ENCODE measurements at places on chromosomes 16 and 17. TPM values are rescaled to one million over a fixed set of nuclear protein-coding genes. Genes with fewer than 3 reads are reported as not detected.

C17orf100 gene
- 2.2 TPM for total RNA-seq

CFAP97D1 gene
- 0.10 TPM for total RNA-seq

KRTAP1-5 gene
- not detected for total RNA-seq

TCAP gene
- total RNA-seq = 1.6 TPM

PKMYT1 gene
- 7.2 TPM for total RNA-seq

TMIGD1 gene
- total RNA-seq = not detected

CIITA gene
- total RNA-seq = 4.2 TPM

- no peak overlapping the region for H3K27ac ChIP-seq
- no peak overlapping the region for H3K4me3 ChIP-seq
- no peak for DNase-seq
- peaks cover 35% of the 10 kb centered on the region for H3K36me3 ChIP-seq
- no peaks in the 10 kb centered on the region for H3K27me3 ChIP-seq
Observed at GRCh38 chr17:16046966-16047365, 47.3 kb downstream of the TTC19 start.

GRCh38 chr17:742147-742793 lies 9.8 kb downstream of the GEMIN4 start:
- no peaks in the 10 kb centered on the region for H3K4me1 ChIP-seq
- H3K4me3 ChIP-seq = no peak overlapping the region
- H3K36me3 ChIP-seq = peaks cover 84% of the 10 kb centered on the region
- no peak overlapping the region for H3K27ac ChIP-seq

GRCh38 chr16:86714166-86714565 lies 135.8 kb downstream of the FOXL1 start:
- peaks cover 4% of the 10 kb centered on the region for H3K27me3 ChIP-seq
- peaks cover 14% of the 10 kb centered on the region for H3K4me1 ChIP-seq
- no peak overlapping the region for H3K4me3 ChIP-seq
- DNase-seq = no peak
- no peak overlapping the region for H3K27ac ChIP-seq

DNA sequence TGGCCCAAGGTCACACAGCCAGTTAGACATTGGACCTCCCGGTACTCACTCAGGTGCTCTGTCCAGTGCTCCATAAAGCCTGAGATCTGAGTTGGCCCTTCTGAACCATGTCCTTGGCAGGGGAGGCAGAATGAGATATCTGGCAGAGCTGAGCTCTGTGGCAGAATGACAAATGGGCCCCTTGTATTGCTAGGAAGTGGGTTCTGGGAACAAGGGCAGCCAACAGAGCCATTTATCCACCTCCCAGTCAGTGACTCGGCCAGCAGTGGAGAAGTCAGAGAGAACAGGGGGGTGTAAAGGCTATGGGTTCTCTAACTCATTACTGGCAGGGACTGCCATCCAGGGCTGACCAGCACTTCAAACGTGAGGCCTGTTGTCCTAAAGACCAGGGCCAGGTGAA lies 117.1 kb upstream of the NLRP1 start:
- H3K36me3 ChIP-seq = no peaks in the 10 kb centered on the region
- DNase-seq = no peak
- H3K27ac ChIP-seq = no peak overlapping the region
- no peak overlapping the region for H3K4me3 ChIP-seq

GRCh38 chr17:64032081-64032480 lies 11.6 kb upstream of the ICAM2 start:
- H3K36me3 ChIP-seq = no peaks in the 10 kb centered on the region
- no peak for DNase-seq
- no peak overlapping the region for H3K4me3 ChIP-seq
- H3K4me1 ChIP-seq = no peaks in the 10 kb centered on the region
- H3K27me3 ChIP-seq = no peaks in the 10 kb centered on the region
- H3K27ac ChIP-seq = no peak overlapping the region

DNA sequence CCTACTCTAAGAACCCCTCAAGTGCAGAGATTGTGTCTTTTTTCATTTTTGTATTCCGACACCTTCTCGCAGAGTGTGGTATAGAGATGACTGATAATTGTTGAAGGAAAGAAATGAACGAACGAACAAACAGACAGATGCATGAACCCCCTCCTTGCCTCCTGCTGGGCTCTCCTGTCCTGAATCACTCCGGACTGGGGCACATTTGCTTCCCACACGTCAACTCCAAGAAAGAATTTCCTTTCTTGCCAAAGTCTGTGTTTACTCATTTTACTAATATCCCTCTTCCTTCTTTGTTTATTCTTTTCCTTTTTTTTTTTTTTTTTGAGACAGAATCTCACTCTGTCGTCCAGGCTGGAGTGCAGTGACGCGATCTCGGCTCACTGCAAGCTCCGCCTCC lies 37.5 kb upstream of the BHLHA9 start:
- H3K27me3 ChIP-seq = peaks cover 32% of the 10 kb centered on the region
- H3K4me3 ChIP-seq = no peak overlapping the region
- no peaks in the 10 kb centered on the region for H3K36me3 ChIP-seq
- peaks cover 16% of the 10 kb centered on the region for H3K4me1 ChIP-seq
- no peak for DNase-seq
- H3K27ac ChIP-seq = no peak overlapping the region

- no peak for DNase-seq
- H3K4me3 ChIP-seq = no peak overlapping the region
- peaks cover 39% of the 10 kb centered on the region for H3K36me3 ChIP-seq
- H3K27me3 ChIP-seq = no peaks in the 10 kb centered on the region
Observed at GRCh38 chr17:47837401-47838039, 3.6 kb downstream of the SCRN2 start.

GRCh38 chr17:55090079-55090492 lies 121.5 kb downstream of the STXBP4 start:
- no peak for DNase-seq
- H3K36me3 ChIP-seq = no peaks in the 10 kb centered on the region
- no peaks in the 10 kb centered on the region for H3K27me3 ChIP-seq
- no peaks in the 10 kb centered on the region for H3K4me1 ChIP-seq
- H3K27ac ChIP-seq = no peak overlapping the region

- H3K4me3 ChIP-seq = no peak overlapping the region
- no peak overlapping the region for H3K27ac ChIP-seq
- H3K27me3 ChIP-seq = no peaks in the 10 kb centered on the region
- DNase-seq = no peak
- peaks cover 28% of the 10 kb centered on the region for H3K4me1 ChIP-seq
Observed at GRCh38 chr17:82560252-82560642, 40.7 kb downstream of the FOXK2 start.

DNA sequence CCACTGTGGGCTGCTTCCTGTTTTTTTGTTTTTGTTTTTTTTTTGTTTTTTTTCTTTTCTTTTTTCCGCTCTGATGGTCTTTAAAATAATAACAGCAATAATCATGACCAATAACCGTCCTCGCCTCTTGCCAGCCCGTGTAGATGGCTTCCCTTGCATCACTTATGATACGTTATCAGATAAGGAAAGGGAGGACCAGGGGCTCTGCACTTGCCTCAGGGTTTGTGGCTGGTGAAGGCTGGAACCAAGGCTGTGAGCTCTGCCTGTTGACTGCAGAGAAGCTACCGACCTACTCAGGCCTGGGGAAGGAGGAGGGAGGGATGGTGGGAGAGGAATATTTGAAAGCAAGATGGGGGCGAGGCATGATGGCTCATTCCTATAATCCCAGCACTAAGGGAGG lies 114.0 kb upstream of the SDK2 start:
- DNase-seq = no peak
- H3K4me1 ChIP-seq = peaks cover 44% of the 10 kb centered on the region
- H3K36me3 ChIP-seq = no peaks in the 10 kb centered on the region
- no peak overlapping the region for H3K27ac ChIP-seq
- no peak overlapping the region for H3K4me3 ChIP-seq

DNA sequence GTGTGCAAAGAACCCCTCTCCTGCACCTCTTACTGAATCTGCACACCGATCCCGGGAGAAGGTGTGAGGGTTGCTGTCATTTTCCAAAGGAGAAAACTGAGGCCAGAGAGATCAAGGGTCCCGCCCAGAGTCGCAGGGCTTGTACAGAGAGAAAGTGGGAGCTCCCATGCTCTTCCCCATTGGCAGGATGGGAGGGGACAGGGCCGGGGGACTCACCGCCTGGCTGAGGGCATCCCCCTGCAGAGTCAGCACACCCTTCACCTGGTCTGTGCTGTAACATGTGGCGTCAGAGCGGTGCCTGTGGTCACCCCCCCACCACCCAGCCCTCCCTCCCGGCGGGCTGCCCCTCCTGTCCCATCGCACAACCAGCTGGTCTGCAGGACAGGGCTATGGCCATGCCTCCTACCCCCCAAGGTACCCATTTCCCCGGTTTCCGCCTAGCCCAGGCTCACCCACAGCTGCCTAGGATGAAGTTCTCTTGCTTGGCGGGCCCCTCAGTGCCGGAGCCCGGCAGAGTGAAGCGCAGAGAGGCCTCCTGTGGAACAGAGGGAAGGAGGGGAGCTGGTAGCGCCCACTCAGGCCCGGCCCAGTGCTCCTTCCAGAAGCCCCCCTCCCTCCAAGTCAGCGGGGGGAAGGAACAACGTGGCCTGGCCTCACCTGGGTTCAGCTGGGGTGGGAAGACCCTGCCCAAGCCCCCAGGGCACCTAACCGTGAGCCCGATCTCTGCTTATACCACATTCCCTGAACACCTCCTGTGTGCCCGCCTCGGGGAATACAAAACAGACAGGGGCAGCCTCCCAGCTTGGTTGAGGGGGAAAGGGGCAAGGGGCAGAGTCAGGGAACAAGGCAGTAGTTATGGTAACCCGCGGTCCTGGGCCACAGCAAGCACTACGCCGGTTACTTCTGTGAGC lies 1.1 kb downstream of the ROGDI start:
- no peak overlapping the region for H3K27ac ChIP-seq
- H3K36me3 ChIP-seq = peaks cover 77% of the 10 kb centered on the region
- DNase-seq = no peak
- H3K4me3 ChIP-seq = peak overlapping the region; percentile 58
- peaks cover 25% of the 10 kb centered on the region for H3K4me1 ChIP-seq
- no peaks in the 10 kb centered on the region for H3K27me3 ChIP-seq

DNA sequence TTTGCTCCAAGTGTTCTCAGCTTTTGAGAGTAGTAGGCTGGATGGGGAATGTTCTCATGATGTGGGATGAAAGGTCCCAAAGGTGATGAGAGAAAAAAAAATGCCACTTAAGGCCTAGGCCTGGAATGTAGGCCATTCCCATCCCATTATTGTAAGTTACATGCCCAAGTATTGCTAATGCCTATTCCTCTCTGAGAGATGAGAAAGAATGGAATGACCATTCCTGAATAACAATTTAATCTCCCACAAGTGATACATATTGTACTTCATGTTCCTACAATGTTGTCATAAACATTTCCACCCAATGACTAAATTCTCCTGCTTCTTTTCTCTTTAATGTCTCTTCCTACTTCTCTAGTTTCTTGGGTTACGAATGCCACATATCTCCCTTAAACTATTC lies 102.8 kb upstream of the KCNJ16 start:
- no peak overlapping the region for H3K27ac ChIP-seq
- DNase-seq = no peak
- no peaks in the 10 kb centered on the region for H3K27me3 ChIP-seq
- no peaks in the 10 kb centered on the region for H3K4me1 ChIP-seq
- H3K4me3 ChIP-seq = no peak overlapping the region
- no peaks in the 10 kb centered on the region for H3K36me3 ChIP-seq

GRCh38 chr17:43521389-43521788 lies 24.8 kb downstream of the ETV4 start:
- no peak overlapping the region for H3K4me3 ChIP-seq
- H3K36me3 ChIP-seq = peaks cover 55% of the 10 kb centered on the region
- DNase-seq = no peak
- H3K27ac ChIP-seq = no peak overlapping the region

DNA sequence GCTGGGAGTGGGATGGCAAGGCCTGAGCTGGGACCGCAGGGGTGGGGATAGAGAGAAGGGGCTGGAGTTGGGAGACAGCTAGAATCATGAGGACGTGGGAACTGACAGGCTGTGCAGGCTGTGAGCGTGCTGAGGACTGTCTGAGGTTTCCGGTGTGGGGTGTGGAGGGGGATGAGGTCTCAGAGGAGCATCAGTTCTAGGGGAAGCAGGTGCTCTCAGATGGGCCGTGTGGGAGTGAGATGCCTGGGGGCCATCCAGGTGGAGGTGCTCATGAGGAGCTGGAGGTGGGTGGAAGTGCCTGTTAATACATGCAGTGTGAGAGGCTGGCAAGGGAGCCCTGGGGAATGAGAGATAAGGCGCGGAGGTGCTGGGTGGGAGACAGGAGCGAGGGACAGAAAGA lies 27.2 kb downstream of the HASPIN start:
- H3K27me3 ChIP-seq = no peaks in the 10 kb centered on the region
- H3K27ac ChIP-seq = no peak overlapping the region
- DNase-seq = no peak

DNA sequence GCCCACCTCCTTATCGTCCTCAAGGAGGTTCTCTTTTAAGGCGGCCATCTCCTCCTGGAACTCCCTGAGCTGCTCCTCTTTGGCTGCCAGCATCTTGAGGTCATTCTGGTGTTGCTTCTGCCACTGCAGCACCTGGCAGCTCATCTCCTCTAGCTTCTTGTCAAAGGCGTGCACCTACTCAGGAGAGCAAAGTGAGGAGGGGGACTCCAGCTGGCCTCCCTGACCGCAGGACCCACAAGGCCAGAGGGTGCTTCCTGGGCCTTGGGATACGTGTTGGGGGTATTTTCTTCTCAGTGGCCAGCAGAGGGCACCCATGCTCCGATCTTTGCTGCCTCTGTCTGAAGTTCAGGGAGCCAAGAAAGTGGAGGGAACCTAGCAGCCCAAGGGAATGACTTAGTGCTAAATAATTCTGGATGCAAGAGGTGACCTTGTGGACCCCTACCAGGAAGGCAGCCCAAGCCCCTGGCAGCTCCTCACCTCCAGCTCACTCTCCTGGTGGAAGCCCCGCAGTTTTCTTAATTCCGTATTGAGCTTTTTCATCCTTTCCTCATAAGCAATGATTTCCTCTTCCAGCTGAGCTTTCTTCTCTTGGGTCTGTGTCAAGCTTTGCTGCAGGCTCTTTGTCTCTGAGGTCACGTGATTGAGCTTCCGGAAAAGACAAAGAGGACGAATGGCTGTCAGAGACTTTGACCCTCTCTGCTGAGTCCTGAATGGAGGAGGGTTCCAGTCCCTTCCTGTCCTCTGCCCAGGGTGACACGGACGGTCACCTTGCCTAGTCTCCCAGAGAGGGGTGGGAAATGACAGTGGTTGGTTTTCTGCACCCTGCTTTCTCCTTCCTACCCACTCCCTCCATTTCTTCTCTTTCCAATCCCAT lies 31.4 kb downstream of the DHX38 start:
- no peak overlapping the region for H3K4me3 ChIP-seq
- H3K36me3 ChIP-seq = no peaks in the 10 kb centered on the region
- DNase-seq = peak; percentile 92
- peaks cover 16% of the 10 kb centered on the region for H3K4me1 ChIP-seq

GRCh38 chr17:51933647-51934046 lies 224.9 kb downstream of the CA10 start:
- no peaks in the 10 kb centered on the region for H3K36me3 ChIP-seq
- H3K4me3 ChIP-seq = no peak overlapping the region
- H3K27ac ChIP-seq = no peak overlapping the region
- H3K4me1 ChIP-seq = no peaks in the 10 kb centered on the region

- no peak overlapping the region for H3K4me3 ChIP-seq
- DNase-seq = no peak
- no peaks in the 10 kb centered on the region for H3K27me3 ChIP-seq
- H3K36me3 ChIP-seq = no peaks in the 10 kb centered on the region
Observed at GRCh38 chr16:87874639-87875427, 5.5 kb upstream of the SLC7A5 start.

- peak overlapping the region; percentile 54 for H3K4me3 ChIP-seq
- H3K4me1 ChIP-seq = peaks cover 21% of the 10 kb centered on the region
Observed at GRCh38 chr16:2842340-2843000, 12.4 kb downstream of the ZG16B start.

- H3K27me3 ChIP-seq = no peaks in the 10 kb centered on the region
- no peak for DNase-seq
- H3K27ac ChIP-seq = no peak overlapping the region
- H3K36me3 ChIP-seq = no peaks in the 10 kb centered on the region
- H3K4me1 ChIP-seq = no peaks in the 10 kb centered on the region
- no peak overlapping the region for H3K4me3 ChIP-seq
Observed at GRCh38 chr17:44840274-44840673, 7.4 kb upstream of the HIGD1B start.

Measured in spinal cord (tissue), 10 donors.